NCI-H2081 (cell line): ENCODE measurements at places on chromosomes 5 and 9.

DNA sequence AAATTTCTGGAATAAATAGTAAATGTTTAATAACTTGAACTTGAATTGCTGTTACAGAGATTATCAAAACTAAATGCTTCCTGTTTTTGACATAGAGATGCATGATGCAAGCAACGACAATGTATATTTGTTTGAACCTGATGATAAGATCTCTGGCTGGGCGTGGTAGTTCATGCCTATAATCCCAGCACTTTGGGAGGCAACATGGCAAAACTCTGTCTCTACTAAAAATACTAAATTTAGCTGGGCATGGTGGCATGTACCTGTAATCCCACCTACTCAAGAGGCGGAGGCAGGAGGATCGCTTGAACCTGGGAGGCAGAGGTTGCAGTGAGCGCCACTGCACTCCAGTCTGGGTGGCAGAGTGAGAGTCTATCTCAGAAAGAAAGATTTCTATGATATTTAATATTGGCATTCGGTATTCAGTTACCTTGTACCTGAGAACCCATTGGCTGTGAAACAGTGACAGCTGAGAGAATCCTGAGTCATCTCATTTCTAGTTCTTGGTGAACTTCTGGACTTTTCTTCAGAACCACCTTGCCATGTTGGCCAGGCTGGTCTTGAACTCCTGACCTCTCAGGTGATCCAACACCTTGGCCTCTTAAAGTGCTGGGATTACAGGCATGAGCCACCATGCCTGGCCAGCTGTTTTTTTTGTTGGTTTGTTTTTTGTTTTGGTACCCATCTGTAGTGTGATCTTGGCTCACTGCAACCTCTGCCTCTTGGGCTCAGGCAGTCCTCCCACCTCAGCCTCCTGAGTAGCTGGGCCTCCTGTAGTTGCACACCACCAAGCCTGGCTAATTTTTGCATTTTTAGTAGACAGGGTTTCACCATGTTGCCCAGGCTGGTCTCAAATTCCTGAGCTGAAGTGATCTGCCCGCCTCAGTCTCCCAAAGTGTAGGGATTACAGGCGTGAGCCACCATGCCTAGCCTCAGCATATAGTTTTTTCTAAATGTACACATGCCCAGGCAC lies 10.0 kb upstream of the FGF18 start:
- no peak for DNase-seq

DNA sequence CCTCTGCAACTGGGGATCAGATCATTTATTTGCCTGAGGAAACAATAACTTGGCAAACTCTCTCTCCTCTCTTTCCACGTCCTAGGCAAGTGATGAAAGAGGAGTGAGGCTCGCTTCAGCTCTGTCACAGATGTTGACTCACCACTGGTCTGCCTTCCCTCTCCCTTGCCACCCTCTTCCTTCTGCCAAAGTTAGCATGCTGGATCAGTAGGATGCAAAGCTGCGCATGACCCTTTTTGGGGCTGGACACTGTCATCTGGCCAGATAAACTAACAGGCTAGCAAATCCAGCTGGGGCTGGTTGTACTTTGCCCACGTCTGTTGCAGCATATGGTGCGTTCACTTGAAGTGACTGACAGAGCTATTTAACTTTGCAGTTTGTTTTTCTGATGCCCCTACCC lies 36.2 kb upstream of the SMARCA2 start:
- no peak for DNase-seq

DNA sequence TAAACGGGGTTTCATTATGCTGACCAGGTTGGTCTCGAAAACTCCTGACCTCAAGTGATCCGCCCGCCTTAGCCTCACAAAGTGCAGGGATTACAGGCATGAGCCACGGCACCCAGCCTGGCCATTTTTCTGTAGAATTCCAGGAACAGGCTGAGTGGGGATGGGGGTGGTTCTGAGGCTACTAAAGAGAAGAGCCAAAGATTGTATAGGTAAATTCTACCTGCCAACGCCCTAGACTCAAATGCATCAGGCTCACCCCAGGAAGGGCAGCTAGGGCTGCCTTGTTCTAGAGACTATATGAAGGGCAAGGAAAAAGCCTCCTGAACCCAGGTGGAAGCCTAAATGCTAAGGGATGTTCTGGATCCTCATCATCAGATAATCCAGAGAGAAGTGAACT lies 1.6 kb upstream of the C5orf52 start:
- DNase-seq = no peak

- no peak for DNase-seq
Measured at GRCh38 chr5:5313101-5313635, 109.3 kb upstream of the ICE1 start.

- DNase-seq = no peak
Measured at GRCh38 chr5:151869843-151870242, 54.8 kb downstream of the GLRA1 start.

GRCh38 chr9:137280474-137281344 lies 3.2 kb downstream of the TOR4A start:
- no peak for DNase-seq

- DNase-seq = no peak
Measured at GRCh38 chr5:58818465-58818864, 235.6 kb downstream of the RAB3C start.

GRCh38 chr9:19583890-19584289 lies 175.1 kb downstream of the ACER2 start:
- no peak for DNase-seq

DNA sequence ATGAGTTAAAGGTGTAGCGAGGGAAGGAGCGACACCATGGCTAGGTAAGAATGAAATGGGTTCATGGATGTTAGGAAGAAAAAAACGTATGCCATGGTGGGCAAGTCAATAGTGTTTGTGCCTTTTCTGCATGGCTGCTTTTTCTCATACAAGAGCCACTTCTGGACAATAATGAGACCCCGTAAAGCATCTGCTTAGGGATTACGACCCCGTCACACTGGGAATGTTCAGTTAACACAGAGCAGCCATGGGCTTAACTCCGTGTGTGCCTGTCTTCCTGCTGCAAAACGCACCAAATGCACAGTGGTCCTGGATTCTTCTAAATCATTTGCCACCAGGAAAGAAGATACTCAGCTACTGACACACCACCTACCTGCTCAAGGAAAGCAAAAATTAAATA lies 81.8 kb downstream of the NFIB start:
- no peak for DNase-seq

- no peak for DNase-seq
Measured at GRCh38 chr5:157116483-157116954, 7.7 kb upstream of the HAVCR2 start.

DNA sequence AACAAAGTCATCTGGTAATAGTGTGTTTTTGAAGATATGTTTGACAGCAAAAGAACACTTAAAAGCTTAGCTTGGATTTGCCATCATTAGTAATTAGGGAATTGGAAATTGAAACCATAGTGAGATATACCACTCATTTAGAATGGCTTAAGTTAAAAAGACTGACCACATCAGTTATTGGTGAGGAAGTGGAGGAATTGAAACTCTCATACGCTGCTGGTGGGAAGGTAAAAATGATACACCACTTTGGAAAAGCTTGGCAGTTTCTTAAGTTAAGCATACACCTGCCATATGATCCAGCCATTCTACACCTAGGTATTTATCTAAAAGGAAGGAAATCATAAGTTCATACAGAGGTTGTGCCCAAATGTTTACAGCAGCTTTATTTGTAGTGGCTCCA lies 213.2 kb downstream of the TRIO start:
- DNase-seq = no peak

GRCh38 chr9:115382865-115383264 lies 264.9 kb upstream of the TNC start:
- no peak for DNase-seq

GRCh38 chr9:91212596-91213243 lies 149.0 kb downstream of the AUH start:
- DNase-seq = no peak

DNA sequence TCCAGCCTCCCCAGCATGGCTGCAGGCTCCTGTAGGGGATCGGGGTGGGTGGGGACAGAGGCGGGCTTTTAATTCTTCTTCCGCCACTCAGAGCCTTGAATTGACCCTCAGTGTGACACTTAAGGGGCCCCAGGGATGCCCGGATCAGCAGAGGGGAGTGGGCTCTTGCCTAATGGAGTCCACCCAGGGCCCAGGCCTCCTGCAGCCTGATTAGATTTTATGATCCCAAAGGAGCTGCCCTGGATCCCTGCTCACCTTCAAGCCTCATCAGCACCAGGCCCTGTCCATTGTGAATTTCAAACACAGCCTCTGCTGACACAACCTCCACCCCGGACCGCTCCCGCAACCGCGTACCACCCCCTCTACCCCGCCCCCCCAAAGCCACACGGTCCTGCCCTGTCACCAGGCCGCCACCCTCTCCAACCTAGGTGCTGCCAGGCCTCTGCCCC lies 214.1 kb upstream of the IER5L start:
- DNase-seq = no peak

GRCh38 chr5:83342465-83342864 lies 129.1 kb upstream of the VCAN start:
- DNase-seq = no peak

GRCh38 chr5:67202828-67203227 lies 6.2 kb upstream of the CD180 start:
- DNase-seq = no peak

GRCh38 chr5:11139217-11139865 lies 378.3 kb upstream of the DAP start:
- DNase-seq = no peak

DNA sequence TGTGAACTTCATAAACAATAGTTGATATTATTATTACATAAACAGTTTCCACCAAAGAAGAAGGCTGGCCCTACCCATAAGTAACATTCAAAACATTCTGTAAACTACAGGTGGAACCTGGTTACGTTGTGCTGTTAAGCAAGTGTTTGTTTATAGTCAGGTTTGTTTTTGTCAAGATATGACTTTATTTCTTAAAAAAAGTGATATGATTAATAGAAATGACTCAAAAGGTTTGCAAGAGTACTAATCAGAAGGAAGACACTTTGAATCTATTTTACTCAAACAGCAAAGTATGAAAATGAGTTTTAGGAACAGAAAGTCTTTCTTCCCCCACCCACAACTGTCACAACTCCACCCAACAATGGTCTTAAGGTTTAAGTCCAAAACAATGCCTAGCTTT lies 220.8 kb downstream of the PLK2 start:
- DNase-seq = no peak

GRCh38 chr5:139393497-139394122 lies 1.3 kb downstream of the PROB1 start:
- no peak for DNase-seq

DNA sequence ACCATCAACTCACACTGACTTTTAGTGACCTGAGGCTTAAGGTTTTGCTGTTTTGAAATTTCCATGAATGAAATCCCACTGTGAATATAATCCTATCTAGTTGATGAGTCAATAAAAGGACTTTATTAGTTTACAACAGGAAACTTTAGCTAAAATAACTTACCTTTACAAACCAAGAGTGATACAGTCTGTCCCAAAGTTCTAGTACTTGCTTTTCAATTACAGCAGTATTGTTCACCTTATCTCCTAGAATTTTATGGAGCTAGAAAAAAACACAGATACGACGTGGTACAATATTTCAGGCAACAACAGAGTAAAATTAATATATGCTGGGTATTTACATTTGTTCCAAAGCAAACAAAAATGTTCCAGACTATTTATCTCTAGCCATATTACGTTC lies 46.9 kb upstream of the CTNNAL1 start:
- no peak for DNase-seq

DNA sequence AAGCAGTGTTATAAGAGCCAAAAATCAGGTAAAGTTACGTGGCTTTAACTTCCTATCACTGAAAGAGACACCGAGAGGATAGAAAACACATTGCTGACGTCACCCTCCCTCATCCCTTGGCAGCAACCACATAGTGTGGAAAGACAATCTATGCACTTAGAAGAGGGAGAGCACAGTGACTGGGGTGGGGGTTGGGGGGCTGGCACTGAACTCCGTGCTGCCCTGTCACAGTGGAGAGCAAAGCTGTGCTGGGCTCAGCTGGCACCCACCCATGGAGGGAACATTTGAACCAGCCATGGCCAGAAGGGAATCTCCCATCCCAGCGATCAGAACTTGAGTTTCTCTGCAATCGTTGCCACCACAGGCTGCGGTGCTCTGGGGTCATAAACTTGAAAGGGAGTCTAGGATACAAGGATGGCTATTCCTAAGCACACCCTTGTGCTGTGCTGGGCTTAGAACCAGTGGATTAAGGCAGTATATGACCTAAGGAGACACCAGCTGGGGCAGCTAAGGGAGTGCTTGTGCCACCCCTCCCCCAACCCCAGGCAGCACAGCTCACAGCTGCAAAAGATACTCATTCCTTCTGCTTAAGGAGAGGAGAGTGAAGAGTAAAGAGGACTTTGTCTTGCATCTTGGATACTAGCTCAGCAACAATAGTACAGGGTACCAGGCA lies 73.4 kb downstream of the KIAA0825 start:
- DNase-seq = no peak

GRCh38 chr9:86329649-86330048 lies 24.6 kb downstream of the TUT7 start:
- no peak for DNase-seq

GRCh38 chr9:129655696-129656095 lies 9.8 kb upstream of the PRRX2 start:
- DNase-seq = no peak

DNA sequence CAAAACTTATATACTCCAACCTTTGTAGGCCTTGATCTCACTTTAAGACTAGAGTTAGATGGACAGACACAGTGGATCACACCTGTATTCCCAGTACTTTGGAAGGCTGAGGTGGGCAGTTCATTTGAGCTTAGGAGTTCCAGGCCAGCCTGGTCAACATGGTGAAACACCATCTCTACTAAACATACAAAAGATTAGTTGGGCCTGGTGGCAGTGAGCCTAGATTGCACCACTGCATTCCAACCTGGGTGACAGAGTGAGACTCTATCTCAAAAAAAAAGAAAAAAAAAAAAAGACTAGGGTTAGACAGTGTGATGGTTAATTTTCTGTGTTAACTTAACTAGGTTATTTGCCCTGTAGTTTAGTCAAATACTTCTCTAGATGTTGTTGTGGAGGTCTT lies 74.1 kb downstream of the CFAP95 start:
- no peak for DNase-seq

DNA sequence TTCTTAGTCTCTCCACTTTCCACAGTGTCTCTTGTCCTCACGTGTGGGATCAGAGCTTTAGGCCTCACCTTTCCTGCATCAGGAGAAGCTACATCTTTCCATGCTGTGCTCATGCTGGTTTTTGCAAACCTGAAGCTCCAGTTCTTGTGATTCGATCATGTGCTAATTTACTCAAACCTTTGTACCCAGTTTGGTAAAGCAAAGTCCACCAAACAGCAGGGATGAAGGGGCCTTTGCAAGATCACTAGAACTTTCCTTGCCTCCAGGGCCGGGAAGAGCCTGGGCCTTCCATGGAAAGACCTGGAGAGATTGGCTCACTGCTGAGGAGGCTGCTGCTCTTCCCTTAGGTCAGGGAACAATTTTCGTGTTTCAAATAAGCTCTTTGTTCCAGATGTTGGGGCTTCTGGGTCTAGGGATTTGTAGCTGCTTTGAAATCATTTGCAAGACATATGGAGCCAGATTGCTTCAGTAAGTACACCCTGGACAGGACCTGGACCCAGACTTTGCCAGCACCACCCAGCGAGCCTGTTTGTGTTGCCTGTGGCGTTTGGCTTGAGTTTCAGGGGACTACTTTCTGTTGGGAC lies 18.7 kb upstream of the SPATA31E1 start:
- DNase-seq = no peak

GRCh38 chr5:109496112-109496511 lies 86.3 kb upstream of the PJA2 start:
- DNase-seq = no peak

- DNase-seq = peak; percentile 0
Measured at GRCh38 chr5:98911280-98912040, 17.3 kb downstream of the CHD1 start.
